ENCODE measurements at places on chromosomes 5 and 9. TPM values are rescaled to one million over a fixed set of nuclear protein-coding genes. Genes with fewer than 3 reads are reported as not detected.

Gene FOXD4
- not detected for total RNA-seq

Gene LOX
- not detected for total RNA-seq

Gene GABRA1
- total RNA-seq, result not detected

Gene SPINK7
- not detected for total RNA-seq

Gene ARHGEF39
- 17.3 TPM for total RNA-seq

Gene FOXD4L6
- total RNA-seq, result not detected

Gene PCDHA9
- not detected for total RNA-seq

Gene TRIM23
- total RNA-seq, result 7.0 TPM

DNA sequence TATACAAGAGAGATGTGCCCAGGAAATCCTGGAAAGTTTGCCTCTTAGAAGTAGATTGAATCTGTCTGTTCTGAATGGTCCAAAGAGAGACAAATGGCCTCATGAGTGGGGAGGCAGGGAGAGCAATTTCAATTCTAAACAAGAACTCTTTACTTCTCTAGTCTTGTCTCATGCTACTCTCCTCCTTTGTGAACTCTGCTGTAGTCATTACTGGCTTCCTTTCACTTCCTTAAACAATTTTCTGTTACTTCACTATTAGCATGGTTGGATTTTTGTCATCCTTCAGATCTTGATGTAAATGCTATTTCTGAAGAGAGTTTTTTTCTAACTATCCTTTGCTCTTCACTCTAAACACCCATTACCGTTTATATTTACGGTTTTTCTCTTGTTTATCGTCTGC lies 54.0 kb upstream of the GRIN3A start:
- no peak for DNase-seq

DNA sequence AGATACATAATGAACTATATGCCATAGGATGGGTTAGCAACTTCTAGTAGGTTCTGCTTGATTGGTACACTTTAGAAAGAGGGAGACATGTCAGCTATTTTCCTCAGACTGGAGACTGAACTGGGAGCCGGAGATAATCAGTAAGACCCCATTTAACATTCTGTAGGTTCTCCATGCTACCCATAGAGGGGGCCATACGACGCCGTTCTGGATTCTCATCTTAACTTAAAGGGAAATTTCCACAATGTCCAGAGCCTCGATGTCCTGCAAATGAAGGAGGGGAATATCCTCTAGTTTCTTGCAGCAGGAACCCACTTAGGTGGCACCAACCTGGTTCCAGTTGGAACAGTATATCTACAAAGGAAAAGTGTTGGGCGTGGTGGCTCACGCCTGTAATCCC lies 22.3 kb upstream of the NPM1 start:
- no peak for DNase-seq

DNA sequence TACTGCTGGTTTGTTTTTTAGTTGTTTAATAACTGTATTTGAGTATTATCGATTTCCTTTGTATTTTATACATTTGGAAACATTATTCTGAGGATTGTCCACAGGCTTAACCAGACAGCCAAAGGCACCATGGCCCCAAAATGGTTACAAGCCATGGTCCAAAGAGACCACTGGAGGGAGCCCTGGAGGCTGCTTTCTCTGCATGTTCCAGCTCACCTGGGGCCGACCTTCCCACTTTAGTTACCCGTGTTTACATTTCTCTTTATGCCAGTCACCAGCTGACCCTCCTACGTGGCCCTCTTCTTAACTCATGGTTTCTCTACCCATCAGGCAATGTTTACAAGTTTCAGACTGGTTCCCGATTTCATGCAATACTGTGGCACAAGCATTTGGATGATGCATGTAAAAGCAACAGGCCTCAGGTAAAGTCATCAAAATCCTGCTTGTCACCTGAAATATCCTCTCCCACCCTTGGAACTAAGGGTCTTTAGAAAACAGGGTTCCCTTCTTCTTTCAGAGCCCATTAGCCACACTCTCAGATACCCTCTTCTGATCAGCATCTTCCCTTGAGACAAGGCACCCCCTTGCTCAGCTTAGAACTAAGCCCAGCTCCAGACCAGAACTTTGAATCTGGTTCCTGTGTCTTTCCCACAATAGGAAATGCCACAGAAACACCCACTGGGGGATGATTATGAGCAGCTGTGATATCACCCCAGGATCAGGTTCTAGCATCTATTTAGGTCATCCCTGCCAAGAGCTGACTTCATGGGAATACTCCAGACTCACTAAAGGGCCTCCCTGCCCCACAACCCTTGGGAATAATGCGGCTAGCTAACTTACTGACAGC lies 49.9 kb upstream of the GARNL3 start:
- peak; percentile 76 for DNase-seq

GRCh38 chr5:112923148-112923917 lies 1.3 kb upstream of the REEP5 start:
- DNase-seq, result peak; percentile 73

- no peak for DNase-seq
These were observed 19.6 kb downstream of the PRUNE2 start for GRCh38 chr9:76886318-76886717.

GRCh38 chr5:35543408-35543807 lies 74.3 kb upstream of the SPEF2 start:
- no peak for DNase-seq

GRCh38 chr9:126417043-126417442 lies 90.4 kb downstream of the MVB12B start:
- no peak for DNase-seq

GRCh38 chr5:32325062-32325461 lies 12.3 kb upstream of the MTMR12 start:
- no peak for DNase-seq

- no peak for DNase-seq
These were observed 171.5 kb upstream of the PHYKPL start for GRCh38 chr5:178403956-178404600.

- DNase-seq, result no peak
These were observed 30.1 kb upstream of the HAPLN1 start for GRCh38 chr5:83750749-83751148.

GRCh38 chr5:172943283-172943841 lies 15.9 kb upstream of the RPL26L1 start:
- DNase-seq, result no peak

- no peak for DNase-seq
These were observed 536.0 kb downstream of the PDE4D start for GRCh38 chr5:59357381-59357977.

DNA sequence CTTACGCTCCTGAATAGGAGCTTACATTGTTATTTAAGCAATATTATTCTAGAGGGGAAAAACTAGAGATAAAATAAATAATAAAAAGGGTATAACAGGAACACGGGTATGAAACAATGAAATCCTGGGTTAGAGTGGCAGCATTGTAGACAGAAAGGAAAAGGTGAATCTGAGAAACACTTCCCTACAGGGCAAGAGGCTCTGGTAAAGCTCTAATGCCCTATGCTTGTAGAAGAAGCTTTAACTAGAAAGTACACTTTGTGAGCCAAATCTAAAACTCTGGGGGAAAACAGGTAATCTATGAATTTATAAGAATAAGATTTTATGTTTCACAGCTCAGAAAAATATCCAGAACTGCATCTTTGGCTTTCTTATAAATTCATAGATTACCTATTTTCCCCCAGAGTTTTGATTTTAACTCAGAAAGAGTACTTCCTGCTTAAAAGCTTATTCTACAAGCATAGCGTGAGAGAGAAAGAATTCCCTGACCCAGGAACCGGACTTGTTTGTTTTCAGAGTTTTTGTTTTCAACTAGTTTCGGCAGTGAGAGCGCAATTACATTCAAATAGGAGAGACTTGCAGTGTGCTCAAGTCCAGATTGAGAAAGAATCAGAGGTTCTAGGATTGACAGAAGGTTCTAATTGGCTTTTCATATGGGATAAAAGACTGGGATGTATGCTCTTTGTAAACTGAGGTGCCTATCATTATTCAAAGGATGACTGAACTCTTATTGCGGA lies 651.0 kb upstream of the RORB start:
- no peak for DNase-seq

DNA sequence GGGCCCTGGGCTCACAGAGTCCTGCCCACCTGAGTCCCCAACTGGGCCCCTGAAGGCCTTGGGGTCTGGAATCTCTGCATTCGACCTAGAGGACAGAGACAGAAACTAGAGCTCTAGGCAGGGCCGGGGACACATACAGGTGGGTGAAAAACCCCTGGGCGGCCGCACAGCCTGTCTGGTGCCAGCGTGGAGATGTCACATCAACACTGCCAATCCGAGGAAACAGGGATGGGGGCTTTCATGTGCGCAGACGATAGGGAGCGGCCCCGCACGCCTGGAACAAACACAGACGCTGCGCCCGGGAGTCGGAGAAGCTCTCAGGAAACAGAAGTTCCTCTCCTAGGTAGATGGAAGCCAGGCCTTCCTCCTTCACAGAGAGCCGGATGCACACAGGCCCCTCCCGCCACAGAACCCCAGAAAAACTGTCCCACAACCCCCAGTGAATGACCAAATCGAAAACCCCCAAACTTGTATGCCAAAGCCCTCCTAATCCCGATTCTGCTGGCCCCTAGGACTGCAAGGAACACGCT lies 1.8 kb downstream of the GRM6 start:
- DNase-seq, result no peak

GRCh38 chr5:81226949-81227348 lies 6.2 kb upstream of the CKMT2 start:
- no peak for DNase-seq

DNA sequence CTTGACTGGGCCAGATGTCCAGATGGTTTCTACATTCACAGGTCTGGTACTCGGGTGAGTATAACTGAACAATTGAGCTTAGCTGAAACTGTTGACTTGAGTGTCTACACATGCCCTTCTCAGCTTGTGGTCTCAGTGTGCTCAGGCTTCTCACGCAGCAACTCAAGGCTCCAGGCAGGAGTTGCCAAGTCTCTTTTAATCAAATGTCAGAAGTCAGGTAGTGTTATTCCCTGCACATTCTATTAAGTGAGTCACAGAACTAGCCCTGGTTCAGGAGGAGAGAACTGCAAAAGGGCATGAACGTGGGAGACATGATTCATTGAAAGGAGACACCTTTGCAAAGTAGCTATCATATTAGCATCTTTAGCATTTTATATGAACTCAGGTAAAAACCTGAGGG lies 199.3 kb upstream of the ACTBL2 start:
- DNase-seq, result no peak

DNA sequence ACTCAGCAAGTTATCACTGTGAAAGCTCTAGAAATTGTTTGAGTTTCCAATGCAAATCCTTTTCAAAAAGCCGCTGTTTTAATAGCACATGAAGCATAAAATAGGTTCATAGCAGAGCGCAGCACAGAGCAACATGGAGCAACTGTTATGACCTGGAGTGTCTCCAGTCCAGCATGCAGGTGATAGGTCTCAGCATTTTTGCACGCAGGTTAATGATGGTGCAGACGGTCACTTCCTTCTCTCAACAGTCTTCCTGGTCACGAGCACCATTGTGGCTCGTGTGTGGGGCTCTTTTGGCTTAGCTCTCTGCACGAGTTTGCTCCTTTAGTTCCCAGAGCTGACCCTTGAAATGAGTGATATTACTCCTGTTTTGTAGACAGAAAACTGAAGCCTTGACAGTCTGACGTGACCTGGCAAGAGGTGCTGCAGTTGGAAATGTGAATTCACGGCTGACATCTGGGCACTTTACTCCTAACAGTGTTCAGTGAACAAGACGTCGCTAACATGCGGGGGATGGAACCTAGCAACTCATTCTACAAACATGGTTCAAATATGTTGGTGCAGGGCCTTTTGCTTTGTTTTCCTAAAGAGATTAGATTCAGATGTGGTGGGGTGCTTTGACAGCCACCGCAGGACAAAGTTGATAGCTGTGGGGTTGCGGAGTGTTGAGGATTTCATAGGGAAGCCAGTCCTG lies 10.0 kb downstream of the TENT4A start:
- no peak for DNase-seq

DNA sequence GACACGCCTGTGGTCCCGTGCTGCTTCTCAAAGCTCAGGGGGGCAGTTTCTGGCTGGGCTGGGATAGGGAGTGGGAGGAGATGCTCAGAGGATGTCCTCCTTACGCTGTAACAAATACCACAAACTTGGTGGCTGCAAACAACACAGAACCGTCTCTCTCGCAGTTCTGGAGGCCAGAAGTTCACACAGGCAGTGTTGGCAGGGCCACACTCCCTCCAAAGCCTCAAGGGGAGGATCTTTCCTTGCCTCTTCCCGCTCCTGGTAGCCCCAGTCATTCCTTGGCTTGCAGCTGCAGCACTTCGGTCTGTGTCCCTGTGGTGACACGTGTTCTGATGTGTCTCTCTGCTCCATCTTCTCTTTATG lies 10.4 kb upstream of the ORM1 start:
- no peak for DNase-seq

Data from activated CD8-positive, alpha-beta T cell treated with anti-CD3 and anti-CD28 coated beads, Interleukin-2, amount 10 ng/mL, durations not matched to agents 7 days and 5 days (primary cell).